ENCODE measurements at places on chromosomes 13 and 19. TPM values are rescaled to one million over a fixed set of nuclear protein-coding genes. Genes with fewer than 3 reads are reported as not detected.

DNA sequence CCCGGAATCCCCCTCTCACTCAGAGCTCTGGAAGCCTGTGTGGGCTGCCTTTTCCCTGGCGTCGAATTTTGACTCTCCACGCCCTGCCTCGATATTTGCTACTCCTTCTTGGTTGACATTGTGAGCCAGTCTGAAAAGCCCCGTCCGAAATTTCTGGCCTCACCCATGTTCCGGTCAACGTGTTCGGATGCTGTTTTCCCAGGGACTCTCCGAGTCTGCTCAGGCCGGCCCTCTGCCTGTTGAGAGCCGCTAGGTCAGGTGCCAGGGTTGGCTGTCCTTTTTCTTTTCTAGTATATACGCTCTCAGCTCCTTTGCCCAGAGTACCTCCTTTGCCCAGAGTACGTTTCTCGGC is 6.8 kb upstream of the DGKH start:
- DNase-seq: peak; percentile 97
- H3K27ac ChIP-seq: peak overlapping the region; percentile 38
- peaks cover 17% of the 10 kb centered on the region for H3K4me1 ChIP-seq

- H3K27ac ChIP-seq: no peak overlapping the region
- peaks cover 16% of the 10 kb centered on the region for H3K36me3 ChIP-seq
- H3K4me1 ChIP-seq: peaks cover 22% of the 10 kb centered on the region
Observed at GRCh38 chr19:37930416-37930815, 23.4 kb downstream of the SIPA1L3 start.

- H3K4me3 ChIP-seq: no peak overlapping the region
- H3K27ac ChIP-seq: no peak overlapping the region
- H3K36me3 ChIP-seq: peaks cover 11% of the 10 kb centered on the region
- peak; percentile 45 for DNase-seq
- H3K27me3 ChIP-seq: no peaks in the 10 kb centered on the region
- no peaks in the 10 kb centered on the region for H3K4me1 ChIP-seq
Observed at GRCh38 chr13:112819816-112820215, 130.0 kb downstream of the ATP11A start.

- peaks cover 2% of the 10 kb centered on the region for H3K27me3 ChIP-seq
- H3K27ac ChIP-seq: no peak overlapping the region
- peaks cover 5% of the 10 kb centered on the region for H3K4me1 ChIP-seq
- peak; percentile 90 for DNase-seq
- H3K4me3 ChIP-seq: no peak overlapping the region
- no peaks in the 10 kb centered on the region for H3K36me3 ChIP-seq
Observed at GRCh38 chr19:18339723-18340122, 675 bp upstream of the PGPEP1 start.

Gene SIGLEC7
- not detected for total RNA-seq
